ENCODE measurements at places on chromosomes 5 and 9.

GRCh38 chr9:104986096-104986495, 58.1 kb upstream of the ABCA1 start:
- DNase-seq: no peak

DNA sequence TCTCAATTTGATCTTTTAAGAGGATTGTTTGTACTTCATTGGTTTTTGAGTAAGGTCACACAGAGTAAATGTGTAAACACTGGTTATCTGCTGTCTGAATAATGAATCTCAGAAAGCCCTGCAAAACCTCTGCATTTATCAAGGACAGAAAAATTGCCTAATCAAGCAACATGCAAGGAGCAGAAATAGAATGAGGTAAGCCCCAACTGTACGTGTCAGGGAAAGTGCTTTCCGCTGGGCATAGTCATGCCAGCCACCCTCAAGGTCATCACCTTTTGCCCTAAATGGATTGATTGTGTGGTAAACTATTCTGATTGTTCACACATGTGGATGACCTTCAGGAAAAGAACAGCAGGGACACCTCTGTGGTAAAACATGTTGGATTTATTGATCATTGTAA, 376.9 kb upstream of the KCNN2 start:
- no peak for DNase-seq

- DNase-seq: no peak
These were observed 46.0 kb downstream of the NXNL2 start for GRCh38 chr9:88580961-88581360.

DNA sequence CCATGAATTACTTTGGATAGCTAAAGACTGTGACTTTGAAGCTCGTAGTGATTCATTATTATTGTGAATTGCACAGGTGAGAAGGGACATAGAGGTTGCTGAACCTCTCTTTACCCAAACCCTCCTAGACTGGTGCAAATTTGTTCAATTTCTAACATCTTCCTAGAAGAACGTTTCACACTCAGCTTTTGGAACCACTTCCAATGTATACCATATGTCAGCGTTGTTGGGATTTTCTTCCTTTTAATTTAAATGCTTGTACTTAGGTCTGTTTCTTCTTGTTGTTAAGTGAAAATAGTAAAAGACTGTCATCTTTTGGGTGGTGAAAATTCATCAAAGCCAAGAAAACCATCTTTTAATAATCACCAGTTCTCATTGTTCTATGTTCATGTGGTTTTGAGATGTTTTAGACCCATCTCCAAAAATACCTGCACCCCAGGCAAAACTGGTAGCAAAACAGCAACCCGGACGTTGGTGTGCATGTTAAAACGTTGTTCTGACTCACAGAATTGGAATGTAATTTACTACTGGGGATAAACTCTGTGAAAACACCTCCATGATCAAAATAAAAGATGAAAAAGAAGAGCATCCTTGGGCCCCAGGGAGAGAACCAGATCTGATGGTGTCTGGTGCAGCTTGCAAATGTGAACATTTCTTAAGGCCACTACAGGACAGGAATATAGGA, 238.3 kb downstream of the NPR3 start:
- no peak for DNase-seq

DNA sequence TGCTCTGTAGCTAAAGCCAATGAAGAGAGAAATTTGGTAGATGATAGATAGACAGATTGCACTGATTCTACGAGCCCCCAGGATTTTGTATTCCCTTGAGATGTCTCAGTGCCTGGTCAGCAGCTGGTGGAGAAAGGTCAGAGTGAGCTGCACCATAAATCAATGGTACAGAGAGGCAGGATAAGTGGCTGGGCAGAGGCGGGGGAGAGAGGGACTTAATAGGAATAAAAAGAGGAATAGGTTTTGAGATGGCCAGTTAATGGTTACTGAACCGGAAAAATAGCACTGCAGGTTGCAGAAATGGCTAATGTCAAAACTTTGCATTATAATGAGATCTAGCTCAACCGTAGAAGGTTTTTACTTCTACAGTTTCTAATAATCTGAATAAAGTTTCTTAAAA, 47.9 kb upstream of the SLC12A2 start:
- no peak for DNase-seq

GRCh38 chr9:93265301-93265971, 81.5 kb downstream of the WNK2 start:
- DNase-seq: no peak

DNA sequence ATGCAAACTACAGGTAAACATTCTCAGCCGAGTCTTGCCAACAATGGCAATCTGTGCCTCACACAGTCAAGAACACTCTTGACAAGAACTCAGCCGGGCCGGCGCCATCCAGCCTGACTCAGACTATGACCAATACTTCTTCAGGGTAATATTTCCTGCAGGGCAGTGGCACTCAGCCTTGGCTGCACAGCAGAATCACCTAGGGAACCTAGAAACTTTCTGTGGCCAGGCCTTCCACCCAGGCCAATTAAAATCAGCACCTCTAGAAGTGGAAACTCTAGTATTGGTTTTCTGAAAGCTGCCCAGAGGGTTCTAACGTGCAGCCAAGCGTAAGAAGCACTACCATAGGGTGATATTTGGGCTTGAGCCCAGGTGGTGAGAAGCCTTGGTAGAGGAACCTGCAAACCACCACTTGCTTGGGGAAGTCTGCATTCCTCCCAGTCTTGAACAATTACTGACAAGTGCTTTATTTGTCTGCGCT, 120.6 kb downstream of the TTLL11 start:
- no peak for DNase-seq

GRCh38 chr9:96173640-96174039, 128.3 kb downstream of the HSD17B3 start:
- no peak for DNase-seq

DNA sequence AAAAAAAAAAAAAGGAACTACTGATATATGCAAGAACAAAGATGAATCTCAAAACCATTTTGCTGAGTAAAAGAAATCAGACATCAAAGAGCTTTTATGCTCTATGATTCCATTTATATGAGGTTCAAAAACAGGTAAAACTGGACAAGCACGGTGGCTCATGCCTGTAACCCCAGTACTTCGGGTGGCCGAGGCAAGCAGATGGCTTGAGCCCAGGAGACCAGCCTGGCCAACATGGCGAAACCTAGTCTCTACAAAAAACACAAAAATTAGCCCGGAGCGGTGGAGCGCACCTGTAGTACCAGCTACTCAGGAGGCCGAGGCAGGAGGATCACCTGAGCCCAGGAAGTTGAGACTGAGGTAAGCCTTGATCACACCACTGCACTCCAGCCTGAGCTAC, 7.8 kb downstream of the PTBP3 start:
- DNase-seq: no peak

DNA sequence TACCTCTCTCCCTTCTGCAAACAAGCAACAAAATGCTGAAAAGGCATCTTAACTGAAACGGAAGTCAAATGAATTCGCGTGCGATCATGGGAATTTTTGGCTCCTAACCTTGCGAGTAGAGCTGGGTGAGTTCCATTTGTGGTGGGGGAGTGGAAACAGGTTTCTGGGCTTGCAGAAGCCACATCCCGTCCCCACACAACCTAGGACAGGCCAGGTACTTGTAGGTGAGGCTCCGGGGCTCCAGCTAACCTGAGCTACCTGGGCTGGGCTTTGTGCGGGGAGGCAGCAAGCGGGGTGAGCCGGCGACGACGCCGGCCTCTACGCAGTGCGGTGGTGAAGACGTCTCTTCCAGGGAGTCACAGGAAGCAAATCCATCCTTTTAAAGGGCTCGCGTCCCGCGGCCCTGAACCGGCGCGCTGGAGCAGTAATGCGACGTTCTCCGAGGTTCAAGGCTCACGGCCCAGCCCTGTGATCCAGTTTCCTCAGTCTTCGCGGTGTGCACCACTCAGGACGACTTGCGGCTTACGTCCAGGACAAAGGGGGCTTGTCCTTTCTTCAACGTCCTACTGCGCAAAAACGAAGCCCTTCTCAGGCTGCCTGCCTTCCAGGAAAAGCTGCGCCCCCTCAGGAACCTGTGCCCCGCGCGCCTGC, 567 bp upstream of the SPIN1 start:
- no peak for DNase-seq

DNA sequence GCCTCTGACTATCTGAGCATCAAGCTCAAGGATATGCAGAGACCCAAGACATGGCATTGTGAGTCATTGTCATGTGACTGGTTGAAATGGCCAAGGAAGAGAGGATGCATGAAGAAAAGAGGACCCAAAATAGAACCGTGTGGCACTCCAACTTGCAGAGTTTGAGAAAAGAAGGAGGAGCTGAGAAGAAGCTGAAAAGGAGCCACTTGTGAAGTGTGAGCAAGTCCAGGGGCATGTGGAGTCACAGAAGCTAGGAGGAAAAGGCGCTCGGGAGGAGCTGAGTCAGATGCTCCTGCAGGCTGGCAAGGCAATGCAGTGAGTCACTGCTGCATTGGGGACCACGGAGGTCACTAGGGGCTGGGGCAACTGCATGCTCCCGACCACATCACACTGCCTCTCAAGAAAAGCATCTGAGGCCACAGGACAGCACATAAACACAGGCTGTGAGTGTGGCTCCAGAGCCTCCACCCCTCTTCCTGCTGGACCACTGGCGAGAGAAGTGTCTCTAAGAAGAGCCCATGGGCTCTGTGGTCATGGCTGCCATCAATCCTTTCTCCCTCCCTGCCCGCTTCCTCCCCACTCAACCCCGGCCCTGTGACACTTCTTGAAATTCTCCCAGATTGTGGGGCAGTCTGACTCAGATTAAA, 197.6 kb downstream of the DRD1 start:
- peak; percentile 54 for DNase-seq

DNA sequence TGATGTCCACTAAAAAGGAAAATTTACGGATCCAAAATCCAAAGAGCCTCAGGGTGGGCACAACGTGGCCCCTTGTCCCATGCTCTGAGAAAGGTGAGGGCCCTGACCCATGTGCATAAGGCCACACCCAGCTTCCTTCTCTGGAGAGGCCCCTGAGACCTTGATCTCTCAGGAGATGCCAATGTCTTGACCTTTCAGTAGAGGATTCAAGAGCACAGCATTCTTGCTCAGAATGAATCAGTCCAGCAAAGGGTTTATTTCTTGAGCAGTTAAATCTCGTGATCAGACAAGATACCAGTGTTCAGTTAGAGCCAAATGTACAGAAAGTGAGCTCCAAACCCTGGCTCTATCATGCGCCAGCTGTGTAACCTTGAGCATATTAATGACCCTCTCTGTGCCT, 115.9 kb upstream of the DAPK1 start:
- DNase-seq: no peak

All from fibroblast of skin of left biceps (primary cell).